Activated naive CD4-positive, alpha-beta T cell treated with anti-CD3 and anti-CD28 coated beads for 36 hours (primary cell): ENCODE measurements at places on chromosomes 13 and 19. TPM values are rescaled to one million over a fixed set of nuclear protein-coding genes. Genes with fewer than 3 reads are reported as not detected.

The BBC3 gene
- 55.9 TPM for total RNA-seq

The PODNL1 gene
- total RNA-seq, result not detected

The PTGIR gene
- 16.3 TPM for total RNA-seq

The ERICH4 gene
- total RNA-seq, result not detected

The SLC6A16 gene
- 0.77 TPM for total RNA-seq

The CGB1 gene
- total RNA-seq, result not detected

The ZNF723 gene
- total RNA-seq, result not detected

The CTXN1 gene
- total RNA-seq, result not detected

The ZNF568 gene
- 6.3 TPM for total RNA-seq

The ZFP30 gene
- total RNA-seq, result 11.4 TPM

The LHB gene
- total RNA-seq, result not detected

The ZSWIM4 gene
- 6.7 TPM for total RNA-seq

The LATS2 gene
- total RNA-seq, result 1.2 TPM

The ETV2 gene
- total RNA-seq, result 0.84 TPM

The KLK15 gene
- not detected for total RNA-seq

The SUGT1 gene
- 44.1 TPM for total RNA-seq

The MYBPC2 gene
- total RNA-seq, result 1.6 TPM

The PDCD2L gene
- total RNA-seq, result 24.8 TPM
